ENCODE measurements at places on chromosomes 5 and 9.

DNA sequence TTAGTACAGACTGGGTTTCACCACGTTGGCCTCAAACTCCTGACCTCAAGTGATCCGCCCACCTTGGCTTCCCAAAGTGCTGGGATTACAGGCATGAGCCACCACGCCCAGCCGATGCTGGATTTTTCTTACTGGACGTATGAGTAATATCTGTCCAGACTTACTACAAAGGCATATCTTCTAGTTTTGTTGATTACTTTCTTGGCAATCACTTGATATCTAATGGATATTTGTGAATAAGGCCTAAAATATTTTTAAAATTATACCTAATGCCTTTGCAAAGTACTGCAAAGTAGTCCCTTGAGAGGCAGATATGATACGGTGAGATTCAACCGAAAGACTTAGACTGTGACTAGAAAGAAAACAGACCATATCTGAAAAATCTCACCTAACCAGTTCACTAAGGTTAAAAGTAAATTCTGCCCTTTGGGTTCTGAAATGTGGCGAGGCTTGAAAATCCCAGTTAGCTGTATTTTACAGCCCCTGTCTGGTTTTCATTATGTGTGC lies 152.1 kb downstream of the GNAQ start:
- no peak for DNase-seq

GRCh38 chr5:143402553-143403333 lies 743 bp downstream of the NR3C1 start:
- DNase-seq = peak; percentile 70

DNA sequence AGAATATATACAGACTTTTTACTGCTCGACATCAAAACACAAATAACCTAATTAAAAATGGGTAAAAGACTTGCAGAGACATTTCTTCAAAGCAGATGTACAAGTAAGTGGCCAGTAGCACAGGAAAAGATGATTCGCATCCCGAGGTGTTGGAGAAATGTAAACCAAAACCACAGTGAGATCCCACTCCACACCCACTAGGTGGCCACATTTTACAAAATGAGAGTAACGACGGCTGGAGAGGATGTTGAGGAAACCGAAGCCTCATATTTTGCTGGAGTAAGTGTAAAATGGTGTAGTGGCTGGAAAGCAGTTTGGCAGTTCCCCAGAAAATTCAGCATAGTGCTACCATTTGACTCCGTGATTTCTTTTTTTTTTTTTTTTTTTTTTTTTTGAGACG lies 21.3 kb upstream of the GBGT1 start:
- DNase-seq = peak; percentile 84

- no peak for DNase-seq
Measured at GRCh38 chr9:126628969-126629674, 15.4 kb downstream of the LMX1B start.

- no peak for DNase-seq
Measured at GRCh38 chr5:33129309-33129708, 311.5 kb upstream of the TARS1 start.

DNA sequence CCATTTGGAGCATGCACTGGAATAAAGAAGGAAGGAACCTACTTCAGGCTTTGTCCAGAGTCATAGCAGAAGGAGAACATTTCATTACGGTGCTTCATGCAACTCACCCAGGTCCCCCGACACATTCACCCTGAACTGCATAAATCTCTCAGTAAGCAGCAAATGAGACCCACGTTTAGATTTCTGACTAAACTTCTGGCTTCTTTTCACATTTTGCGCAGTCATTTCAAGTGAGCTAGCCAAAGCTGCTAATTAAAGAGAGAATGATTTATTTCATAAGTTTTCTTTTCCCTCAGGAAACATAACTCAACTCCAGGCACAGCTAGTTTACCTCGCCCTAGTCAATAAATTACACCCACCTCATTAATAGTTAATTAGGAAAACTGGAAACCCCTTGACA lies 88.6 kb upstream of the GAS1 start:
- DNase-seq = no peak

DNA sequence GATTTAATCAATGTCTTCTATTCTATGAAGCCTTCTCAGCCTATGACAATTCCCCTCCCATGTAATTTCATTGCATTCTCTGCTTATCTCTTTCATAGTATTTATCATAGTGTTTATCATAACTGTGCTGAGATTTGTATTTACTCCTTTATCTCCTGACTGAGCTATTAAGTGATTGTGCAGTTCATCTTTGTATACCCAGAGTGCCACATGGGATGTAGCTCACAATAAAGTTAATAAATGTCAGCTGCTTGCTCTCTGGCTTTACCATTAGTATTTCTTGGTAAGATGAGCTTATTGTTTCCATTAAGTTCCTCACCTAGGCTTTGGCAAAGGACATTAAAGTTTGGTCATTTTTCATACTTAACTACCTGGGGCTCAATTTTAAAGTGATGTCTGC lies 275.1 kb upstream of the MPDZ start:
- no peak for DNase-seq

- no peak for DNase-seq
Measured at GRCh38 chr5:160169326-160169725, 50.1 kb upstream of the PWWP2A start.

GRCh38 chr5:102853680-102854079 lies 98.6 kb downstream of the PAM start:
- no peak for DNase-seq

DNA sequence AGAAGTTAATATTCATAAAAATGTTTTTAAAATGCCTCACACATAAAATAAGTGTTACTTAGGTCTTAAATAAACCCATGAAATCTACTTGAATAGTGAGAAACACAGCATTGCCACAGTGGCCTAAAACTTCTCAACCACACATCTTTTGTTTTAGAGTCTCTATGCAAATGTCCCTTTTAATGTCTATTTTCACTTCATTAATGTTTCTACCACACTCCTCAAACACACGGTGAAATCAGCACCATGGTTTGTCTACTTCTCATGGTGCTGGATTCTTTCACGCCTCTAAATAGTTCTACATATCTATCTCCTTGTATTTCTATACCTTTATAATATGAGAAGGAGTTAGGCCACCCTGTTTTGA lies 111.2 kb downstream of the EDIL3 start:
- DNase-seq = no peak

DNA sequence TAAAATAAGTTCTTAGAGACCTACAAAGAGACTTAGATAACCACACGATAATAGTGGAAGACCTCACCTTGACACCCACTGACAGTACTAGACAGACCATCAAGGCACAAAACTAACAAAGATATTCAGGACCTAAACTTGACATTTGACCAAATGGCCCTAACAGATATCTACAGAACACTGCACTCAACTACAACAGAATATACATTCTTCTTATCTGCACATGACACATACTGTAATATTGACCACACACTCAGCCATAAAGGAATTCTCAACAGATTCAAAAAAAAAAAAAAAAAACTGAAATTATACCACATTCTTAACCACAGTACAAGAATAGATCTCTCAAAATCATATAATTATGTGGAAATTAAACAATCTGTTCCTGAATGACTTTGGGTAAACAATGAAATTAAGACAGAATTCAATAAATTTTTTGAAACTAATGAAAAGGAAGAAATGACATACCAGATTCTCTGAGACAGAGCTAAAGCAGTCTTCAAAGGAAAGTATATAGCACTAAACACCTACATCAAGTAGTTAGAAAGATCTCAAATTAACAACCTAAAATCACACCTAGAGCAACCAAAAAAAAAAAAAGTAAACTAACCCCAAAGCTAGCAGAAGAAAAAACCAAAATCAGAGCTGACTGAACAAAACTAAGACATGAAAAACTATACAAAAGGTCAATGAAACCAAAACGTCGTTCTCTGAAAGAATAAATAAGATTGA lies 362.3 kb upstream of the POU5F2 start:
- DNase-seq = no peak

DNA sequence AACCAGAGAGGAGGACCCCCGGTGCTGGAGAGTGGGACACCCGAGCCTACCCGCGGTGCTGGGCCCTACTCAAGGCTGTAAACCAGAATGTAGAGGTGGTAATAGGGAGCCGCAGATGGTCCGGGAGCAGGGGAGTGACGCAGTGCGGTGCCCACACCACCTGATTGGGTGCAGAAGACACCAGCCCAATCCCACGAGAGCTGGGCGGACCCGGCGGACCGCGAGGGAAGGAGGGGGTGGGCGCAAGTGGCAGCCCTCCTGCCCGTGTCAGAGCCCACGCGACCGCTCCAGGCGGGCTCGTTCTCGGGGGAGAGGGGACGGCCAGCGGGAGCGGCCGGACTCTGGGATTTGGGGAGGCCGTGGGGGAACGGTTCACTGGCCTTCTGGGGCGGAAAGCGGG lies 71.2 kb downstream of the C9orf50 start:
- DNase-seq = no peak

DNA sequence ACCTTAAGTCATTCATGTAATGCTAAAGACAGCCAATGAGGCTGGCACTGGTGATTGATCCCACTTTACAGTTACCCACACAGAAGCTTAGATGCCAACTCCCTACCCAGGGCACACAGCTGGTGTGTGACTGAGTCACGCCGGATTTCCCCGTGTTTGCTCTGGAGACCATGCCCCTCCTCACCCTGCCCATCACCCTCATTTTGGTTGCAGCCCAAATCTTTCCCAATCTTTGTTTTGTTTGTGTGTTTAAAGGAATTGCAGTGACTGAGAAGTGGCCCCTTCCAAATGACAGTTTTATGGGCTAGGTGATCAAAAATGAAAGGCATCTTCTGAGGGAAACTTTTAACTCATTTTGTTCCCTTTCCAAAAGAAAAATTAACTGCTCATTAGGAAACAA lies 10.9 kb downstream of the FBXL7 start:
- no peak for DNase-seq

GRCh38 chr5:159883522-159883950 lies 32.7 kb upstream of the ADRA1B start:
- no peak for DNase-seq

DNA sequence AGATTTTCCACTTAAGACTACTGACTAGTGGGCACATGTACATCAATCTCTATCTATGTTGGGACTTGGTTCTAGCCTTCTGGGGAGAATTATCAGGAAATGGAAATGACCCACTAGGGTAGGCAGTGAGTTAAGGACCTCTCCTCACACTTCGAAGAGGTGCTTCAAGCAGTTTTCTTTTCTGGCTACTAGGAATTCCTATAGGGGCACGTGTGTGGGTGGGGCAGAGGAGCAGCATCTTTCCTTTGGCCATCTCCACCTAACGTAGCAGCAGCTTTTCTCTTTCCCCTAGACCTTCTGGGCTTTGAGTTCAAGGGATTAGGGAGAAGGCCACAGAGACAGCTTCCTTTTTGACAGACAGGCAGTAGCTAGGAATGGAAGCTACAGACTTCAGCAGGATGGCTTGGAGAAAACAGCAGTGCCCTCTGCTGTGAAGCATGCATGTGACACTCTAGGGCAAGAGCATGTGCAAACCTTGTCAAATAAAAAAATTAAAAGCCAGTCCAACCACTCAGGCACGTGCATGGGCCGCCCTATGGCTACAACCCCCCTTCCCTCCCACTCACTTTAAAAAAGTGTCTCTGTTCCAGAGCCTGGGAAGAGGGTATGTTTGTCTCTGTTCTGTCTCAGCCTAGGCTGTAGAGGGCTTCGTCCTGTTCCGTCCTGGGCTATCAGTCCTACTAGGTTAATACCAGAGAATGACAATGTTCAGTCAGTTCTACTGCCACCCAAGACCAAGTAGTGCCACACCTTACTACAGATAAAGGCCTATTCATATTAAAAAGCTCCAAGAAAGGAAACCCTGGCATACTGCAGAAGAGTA lies 8.7 kb upstream of the GFRA3 start:
- peak; percentile 80 for DNase-seq

GRCh38 chr5:82952326-82952725 lies 124.9 kb downstream of the TMEM167A start:
- no peak for DNase-seq

DNA sequence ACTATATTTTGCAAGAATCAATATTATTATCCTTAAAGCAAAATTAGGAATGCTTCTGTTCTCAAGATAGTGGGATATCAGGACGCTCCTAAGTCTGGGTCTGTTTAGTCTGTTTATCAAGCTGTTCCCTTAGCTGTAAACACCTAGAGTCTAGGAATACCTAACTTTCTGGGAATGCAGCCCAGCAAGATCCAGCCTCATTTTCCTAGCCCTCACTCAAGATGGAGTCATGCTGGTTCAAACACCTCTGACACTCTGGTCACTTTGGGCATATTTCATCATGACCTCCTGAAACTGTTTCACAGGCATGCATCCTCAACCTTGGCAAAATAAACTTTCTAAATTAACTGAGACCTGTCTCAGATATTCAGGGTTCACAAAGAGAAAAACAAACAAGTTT lies 14.4 kb upstream of the MRPS30 start:
- no peak for DNase-seq

DNA sequence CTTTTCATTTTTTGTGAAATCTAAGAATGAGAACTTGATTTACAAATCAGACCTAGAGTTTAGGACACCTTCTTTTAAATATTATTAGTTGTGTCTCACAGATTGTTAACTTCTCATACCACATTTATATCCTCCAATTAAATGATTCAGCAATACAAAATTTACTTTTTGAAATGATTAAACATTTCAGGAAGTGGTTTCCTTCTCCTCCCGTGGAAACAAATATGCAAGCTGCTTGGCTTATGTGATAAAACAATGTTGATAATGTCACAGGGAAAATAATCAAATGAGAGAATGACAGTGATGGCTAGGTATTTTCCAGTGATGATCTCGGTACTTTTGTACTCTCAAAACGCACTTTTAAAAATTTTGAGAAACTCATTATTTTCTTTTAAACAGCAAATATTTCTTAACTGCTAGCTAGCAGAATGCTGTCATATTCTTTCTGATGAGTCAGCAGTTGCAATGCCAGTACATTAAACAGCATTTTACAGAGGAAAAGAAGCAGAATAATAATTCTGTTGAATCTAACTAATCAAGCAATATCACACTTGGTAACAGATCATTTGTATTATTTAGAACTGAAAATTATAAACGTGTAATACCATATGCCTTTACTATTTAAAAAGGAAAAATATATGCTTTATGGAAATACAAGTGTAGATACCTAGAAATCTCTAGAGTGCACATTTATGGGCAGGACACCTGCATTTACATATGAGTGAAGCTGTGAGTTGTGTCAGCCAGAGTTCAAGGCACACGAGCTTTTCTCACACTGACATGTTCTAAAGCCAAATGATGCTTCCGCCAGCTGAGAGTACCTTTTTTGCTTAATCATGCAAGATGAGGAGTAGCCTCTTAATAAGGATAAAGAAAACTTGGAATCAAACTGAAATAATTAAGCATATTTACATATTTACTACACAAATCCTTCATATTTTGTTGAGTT lies 53.6 kb upstream of the CDH18 start:
- DNase-seq = no peak

- peak; percentile 58 for DNase-seq
Measured at GRCh38 chr5:55691265-55692105, 20.6 kb downstream of the SLC38A9 start.

DNA sequence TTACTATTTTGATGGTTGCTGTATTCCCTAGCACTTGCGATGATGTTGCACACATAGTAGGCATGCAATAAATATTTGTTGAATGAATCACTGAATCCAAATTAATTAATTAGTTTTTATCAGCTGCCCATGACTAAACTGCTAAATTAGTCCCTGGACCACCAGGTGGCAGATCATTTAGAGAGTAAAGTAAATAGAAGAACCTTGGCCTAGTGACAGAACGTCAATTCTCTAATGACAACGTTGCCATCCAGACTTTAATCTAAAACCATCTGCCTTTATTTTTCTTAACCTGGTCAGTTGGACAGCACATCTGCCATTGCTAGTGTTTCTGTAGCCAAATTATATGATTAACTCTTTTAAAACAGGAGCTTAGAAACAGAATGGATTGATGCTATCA lies 457.5 kb downstream of the KIF4B start:
- no peak for DNase-seq

- DNase-seq = no peak
Measured at GRCh38 chr5:147918899-147919298, 12.6 kb upstream of the C5orf46 start.

GRCh38 chr5:136814619-136815378 lies 449.5 kb upstream of the TRPC7 start:
- DNase-seq = no peak
